ENCODE measurements at places on chromosomes 12 and 14.

- DNase-seq, result peak; percentile 34
These were observed 23.6 kb upstream of the USP44 start for GRCh38 chr12:95574799-95575452.

GRCh38 chr14:73754911-73755360, 40.8 kb upstream of the PNMA1 start:
- no peak for DNase-seq

DNA sequence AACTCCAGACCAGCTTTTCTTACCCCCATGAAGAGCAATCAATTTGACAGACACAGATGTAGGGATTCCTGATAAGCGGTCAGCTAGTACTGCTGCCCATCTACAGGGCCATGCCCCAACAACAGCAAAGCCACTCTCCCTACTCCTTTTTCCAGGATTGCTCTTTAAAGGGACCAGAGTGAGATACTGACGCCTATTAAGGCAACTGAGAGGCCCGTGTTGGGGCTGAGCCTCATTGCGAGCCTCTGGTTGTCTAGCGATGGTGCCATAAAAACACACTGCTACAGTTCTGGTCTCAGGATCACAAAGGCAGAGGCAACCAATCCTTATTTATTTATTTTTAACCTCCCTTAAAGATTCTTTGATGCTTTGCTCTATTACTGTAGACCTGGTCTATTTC, 31.1 kb downstream of the AK7 start:
- DNase-seq, result no peak

DNA sequence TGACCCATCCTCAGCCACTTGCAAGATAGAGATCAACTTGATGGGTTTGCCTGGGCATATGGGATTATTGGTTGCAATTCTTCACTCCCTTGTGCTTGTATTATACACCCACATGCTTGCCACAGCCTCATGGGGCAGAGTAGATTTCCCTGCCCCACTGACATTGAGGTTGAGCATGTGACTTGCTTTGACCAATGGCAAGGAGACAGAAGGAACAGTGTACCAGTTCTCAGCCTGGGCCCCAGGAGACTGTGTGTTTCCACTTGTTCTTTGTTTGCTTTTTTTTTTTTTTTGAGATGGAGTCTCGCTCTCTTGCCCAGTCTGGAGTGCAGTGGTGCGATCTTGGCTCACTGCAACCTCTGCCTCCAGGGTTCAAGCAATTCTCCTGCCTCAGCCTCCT, 31.8 kb downstream of the CALM1 start:
- no peak for DNase-seq

GRCh38 chr12:132921685-132922084, 34.3 kb upstream of the CHFR start:
- no peak for DNase-seq

GRCh38 chr14:93972618-93973205, 3.7 kb downstream of the ASB2 start:
- DNase-seq, result no peak

GRCh38 chr14:91185721-91186120, 58.8 kb downstream of the GPR68 start:
- no peak for DNase-seq

- no peak for DNase-seq
These were observed 33.2 kb upstream of the GALNT16 start for GRCh38 chr14:69226736-69227135.
